Trophoblast cell (in vitro differentiated cells and primary cell): ENCODE measurements at places on chromosomes 3 and 15.

DNA sequence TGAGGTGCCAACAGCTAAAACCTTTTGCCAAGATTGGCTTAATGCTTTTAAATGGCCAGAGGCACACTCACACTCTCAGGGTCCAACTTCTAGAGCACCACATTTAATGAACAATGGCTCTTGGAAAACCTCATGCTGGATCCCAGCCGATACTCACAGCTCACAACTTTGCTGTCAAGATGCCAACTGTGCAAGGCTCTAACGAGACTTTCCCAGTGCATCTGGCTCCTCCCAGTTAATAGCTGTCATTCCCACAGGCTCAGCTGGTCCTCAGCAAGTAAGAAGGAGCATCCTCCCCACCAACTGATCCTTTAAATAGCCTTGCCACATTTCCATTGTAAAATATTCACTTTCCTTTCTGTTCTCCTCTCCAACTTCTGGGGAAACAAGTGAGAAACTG lies 20.3 kb upstream of the FRMD4B start:
- DNase-seq: no peak

- DNase-seq: no peak
Observed at GRCh38 chr15:40327457-40327856, 4.0 kb downstream of the INAFM2 start.

DNA sequence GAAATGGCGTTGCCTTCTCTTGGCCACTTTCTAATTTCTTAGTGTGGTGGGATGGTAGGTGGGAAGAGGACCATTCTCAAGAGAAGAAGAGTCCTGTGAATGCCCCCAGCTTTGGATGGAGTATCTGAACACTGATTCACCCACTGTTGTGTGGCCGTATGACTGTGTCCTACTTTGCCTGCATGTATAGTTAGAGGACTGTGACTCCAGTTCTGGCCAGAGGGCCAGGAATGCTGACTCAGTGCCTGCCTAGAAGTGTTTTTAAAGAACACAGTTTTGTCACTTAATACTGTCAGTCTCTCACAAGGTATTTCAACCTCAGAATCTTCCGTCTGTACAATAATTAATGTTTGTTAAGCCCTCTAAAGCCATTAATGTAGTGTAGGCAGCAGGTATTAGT lies 2.1 kb downstream of the SEC61A1 start:
- peak; percentile 48 for DNase-seq

DNA sequence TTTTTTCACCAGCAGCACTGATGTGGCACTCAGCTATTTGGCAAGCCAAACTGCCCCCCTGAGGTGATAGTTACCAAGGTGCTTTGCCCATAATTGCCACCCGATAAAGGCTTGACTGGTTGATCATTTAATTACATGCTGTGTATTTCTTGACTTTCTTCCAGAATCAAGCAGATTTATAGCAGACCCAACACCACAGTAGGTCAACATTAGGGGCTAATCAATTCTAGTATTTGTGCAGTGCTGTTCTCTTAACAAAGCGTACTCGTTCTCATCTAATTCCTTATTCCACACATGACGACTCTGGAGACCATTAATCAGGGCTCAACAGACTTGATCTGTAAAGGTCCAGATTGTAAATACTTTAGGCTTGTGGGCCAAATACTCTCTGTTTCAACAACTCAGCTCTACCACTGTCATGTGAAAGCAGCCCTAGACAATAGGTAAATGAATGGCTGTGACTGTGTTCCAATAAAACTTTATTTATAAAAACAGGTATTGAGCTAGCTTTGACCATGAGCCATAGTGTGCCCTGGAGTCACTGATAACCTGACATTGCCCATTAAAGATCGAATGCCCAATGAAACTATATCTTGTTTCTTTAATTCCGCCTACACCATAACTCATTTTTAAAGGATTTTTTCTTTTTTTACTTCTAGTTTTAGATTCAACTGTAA lies 119.1 kb upstream of the TMC3 start:
- no peak for DNase-seq

GRCh38 chr3:149163066-149163465 lies 33.6 kb downstream of the HPS3 start:
- DNase-seq: no peak

- DNase-seq: peak; percentile 6
Observed at GRCh38 chr3:10357592-10358308, 36.8 kb upstream of the SEC13 start.
